ENCODE measurements at places on chromosomes 5 and 9.

DNA sequence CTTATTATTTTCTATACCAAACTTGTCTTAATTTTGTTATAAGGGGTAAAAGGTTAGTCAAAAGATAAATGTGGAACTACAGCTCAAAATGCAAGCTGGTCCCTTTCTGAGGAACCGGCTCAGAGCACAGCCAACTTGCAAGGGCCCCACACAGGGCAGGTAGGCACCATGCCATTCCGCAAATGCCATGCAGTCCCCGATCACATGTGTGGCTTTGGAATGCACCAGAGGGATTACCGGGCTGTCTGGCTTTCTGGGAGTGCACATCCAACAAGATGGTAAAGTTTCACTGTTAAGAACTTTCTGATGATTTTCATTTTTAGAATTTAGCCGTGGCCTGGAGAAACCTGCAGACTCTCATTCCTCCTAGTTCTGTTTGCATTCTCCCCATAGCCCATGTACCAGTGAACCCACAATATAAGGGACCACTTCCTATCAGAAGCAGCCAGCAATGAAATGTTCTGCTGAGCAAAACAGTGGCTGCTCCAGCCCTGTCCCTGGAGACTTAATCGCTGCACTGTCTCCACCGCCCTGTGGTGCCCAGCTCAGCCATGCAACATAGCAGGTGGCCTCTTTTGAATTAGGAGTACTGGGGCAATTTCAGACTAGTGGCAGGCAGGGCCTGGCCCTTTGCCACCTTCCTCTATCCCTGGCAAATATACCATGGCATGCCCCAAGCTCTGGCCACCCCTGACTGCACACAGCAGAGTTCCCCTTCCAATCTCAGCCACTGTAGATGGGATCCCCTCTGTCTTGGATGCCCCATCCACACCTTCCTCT is 11.4 kb downstream of the SHB start:
- DNase-seq = no peak

DNA sequence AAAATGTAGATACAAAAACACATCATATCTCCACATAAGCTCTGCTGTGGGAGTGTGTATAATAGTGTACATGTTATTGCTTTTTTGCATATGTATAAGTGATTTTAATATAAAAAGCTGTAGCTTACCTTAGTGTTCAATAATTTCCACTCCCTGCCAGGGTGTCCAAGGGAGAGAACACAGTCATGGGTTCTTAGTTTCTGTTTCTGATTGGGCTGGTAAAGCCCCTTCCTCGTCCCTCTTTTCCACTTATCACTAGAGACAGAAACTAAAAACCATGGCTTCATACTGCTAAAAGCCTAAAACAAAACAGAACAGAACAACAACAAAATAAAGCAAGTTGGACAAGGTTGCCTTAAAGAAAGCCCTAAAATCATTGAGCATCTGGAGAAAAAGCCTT is 74.4 kb upstream of the S1PR3 start:
- no peak for DNase-seq

- no peak for DNase-seq
These were observed 413.5 kb downstream of the TLE4 start for GRCh38 chr9:79985264-79985663.

DNA sequence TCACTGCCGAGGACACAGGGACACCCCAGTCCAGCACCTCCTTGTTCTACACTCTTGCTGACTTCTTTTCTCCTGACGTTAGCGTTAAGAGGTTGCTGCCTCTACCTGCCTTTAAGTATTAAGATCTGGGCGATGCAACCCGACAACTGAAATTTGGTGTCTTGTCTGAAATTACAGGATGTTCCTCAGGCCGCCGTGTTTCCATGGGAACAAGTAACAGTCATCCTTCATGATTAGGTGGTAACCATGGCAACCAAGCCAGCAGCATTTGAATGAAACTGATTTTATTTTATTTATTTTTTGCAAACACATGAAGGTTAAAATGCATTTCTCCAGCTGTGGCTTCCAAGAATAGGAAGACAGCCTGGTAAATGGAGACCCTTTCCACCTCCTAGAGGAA is 20.8 kb downstream of the DAB2IP start:
- no peak for DNase-seq

DNA sequence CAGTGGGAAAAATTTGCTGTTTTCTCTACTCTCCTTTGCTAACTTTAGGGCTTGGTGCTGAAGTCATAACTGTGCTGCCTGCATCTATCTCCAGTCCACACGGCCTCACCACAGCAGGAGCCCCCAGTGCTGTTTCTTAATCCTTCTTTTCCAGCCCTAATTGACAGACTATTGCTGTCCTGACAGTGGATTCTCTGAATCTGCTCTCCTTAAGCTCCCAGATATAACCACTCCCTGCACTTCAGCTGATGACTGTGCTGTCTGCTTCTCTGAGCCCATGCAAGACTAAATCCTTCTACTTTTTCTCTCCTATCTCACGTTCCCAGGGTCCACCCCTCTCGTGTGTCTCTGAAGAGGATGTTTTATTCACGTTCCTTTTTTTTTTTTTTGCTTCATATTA is 19.7 kb upstream of the GRIA1 start:
- no peak for DNase-seq

- peak; percentile 19 for DNase-seq
These were observed at the start of gene CCDC69 for GRCh38 chr5:151223447-151224264. Gene CCDC69, minus strand, starts transcription at chr5:151224092. Its CDS starts 122 bp downstream, at chr5:151223970.

DNA sequence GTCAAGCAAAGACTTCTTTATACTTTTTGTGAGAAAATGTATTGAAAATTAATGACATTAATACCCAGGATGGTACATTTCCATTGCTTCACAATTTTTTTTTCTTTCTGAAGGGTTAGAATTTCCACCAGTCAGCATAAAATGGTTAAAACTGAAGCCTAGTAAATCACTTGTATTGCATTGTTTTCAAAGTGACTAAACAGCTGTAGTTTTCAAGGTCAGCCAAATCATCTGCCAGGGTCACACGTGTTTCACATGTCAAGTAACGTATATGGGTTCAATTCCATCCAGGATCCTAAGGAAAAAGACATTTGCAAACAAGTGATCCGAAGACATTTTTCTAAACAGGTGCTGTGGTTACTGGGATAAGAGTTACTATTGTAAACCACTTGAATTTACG is 574.2 kb downstream of the RAB3C start:
- no peak for DNase-seq

All from cerebellar nuclear complex (tissue), 1 donor.